ENCODE measurements at places on chromosomes 5 and 9.
A peak's percentile ranks its signal among the peaks of the same experiment; 100 is the strongest.

DNA sequence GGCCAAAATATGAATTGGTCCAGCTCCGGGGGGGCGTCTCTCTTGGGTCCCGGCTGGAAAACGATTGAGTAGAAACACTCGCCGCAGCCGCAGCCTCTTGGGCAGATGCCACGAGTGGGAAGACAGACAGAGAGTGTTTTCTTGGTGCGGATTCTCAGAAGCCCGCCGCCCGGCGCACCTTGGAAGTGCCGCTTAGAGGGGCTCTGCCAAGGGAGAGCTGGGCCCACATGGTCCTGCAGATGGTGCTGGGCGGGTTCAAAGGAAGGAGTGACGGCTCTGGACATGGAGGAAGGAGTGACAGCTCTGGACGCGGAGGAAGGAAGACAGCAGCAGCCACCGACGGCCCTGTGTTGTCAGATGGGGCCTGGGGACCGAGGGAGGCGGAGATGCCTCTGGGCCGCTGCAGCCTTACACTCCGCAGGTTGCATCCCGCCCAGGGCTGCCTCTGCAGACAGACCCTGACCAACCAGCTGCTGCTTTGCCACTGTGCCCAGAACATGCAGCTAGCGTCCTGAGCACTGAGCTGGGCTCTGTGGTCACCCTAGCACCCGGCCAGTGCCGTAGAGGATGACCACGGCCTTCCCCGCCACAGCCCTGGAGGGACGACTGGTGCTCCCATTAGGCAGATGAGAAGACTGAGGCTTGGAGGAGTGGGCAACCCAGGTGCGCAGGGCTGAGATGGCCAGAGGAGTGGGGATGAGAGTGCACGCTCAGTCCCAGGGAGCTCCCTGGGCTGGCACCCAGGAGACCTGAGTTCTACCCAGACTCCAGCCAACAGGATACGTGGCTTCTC, 20.8 kb upstream of the QRFP start:
- DNase-seq: no peak

- DNase-seq: no peak
Observed at GRCh38 chr5:125038477-125038876, 292.0 kb upstream of the ZNF608 start.

DNA sequence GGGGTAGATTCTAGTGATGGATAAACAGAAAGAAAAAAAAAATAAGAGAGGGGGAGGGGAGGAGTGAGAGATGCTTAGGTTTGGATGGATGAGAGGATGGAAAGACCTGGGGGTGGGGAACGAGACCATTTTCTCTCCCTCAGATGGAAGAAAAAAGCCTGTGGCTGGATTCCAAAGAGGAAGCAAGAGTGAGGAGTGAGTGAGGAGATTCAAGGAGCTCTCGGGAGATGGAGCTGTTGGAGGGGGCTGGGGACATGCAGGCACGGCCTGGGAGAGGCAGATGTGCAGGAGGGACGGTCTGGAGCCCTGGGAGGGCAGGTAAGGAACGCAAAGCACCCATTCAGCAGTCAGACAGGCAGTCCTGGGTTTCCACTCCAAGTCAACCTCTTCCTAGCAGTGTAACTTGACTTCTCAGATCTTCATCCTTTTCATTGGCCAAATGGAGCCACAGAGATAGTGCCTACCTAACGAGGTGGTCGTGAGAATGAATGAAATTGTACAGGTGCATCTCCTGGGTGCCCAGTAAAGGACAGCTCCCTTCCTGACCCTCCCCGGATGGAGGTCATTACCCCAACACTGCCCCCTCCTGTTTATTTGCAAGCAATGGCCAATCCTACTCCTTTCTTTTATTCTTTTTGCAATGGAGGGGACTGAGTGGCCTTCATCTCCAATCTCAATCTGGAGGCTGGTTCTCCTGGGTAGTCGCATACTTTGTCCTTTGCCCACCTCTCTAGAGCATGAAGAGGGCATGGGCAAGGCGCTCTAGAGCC, 52.2 kb downstream of the PCDH1 start:
- peak; percentile 60 for DNase-seq

GRCh38 chr5:16057277-16057676, 122.3 kb downstream of the MARCHF11 start:
- DNase-seq: no peak

GRCh38 chr9:114906922-114907571, 23.3 kb downstream of the TNFSF8 start:
- peak; percentile 45 for DNase-seq

GRCh38 chr9:128084746-128085145, 16.7 kb downstream of the SLC25A25 start:
- no peak for DNase-seq

GRCh38 chr5:157766902-157767301, 23.4 kb downstream of the LSM11 start:
- no peak for DNase-seq

- DNase-seq: no peak
Observed at GRCh38 chr5:37412515-37412914, 33.4 kb downstream of the WDR70 start.

- DNase-seq: no peak
Observed at GRCh38 chr9:13860946-13861640, 452.8 kb downstream of the NFIB start.

- DNase-seq: peak; percentile 30
Observed at GRCh38 chr5:134568761-134569695, 43.6 kb downstream of the JADE2 start.

- no peak for DNase-seq
Observed at GRCh38 chr9:21904776-21905175, 89.4 kb downstream of the CDKN2A start.

DNA sequence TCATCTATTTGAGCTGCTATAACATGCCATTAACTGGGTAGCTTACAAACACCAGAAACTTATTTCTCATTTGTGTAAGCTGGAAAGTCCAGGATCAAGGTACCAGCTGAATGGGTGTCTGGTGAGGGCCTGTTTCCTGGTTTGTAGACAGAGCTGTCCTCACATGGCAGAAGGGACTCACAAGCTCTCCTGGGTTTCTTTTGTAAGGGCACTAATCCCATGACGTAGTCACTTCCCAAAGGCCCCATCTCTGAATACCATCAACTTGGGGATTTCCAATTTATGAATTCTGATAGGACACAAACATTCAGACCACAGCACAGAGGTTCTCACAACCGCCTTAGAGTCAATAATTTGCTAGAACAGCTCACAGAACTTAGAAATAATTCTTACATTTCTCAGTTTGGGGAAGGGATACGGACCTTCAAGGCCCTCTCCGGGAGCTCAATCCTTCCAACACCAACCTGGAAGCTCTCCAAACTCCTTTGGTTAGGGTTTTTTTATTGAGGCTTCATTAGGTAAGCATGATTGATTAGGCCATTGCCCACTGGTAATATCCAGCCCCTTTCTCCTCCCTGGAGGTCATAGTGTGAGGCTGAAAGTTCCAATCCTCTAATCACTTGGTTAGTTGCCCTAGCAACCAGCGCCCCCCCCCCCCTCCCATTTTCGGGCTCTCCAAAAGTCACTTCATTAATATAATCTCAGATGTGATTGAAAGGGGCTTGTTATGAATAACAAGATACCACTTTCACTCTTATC, 7.6 kb upstream of the DNAJA1 start:
- DNase-seq: peak; percentile 7

- DNase-seq: no peak
Observed at GRCh38 chr5:43243270-43243669, 51.2 kb downstream of the NIM1K start.

DNA sequence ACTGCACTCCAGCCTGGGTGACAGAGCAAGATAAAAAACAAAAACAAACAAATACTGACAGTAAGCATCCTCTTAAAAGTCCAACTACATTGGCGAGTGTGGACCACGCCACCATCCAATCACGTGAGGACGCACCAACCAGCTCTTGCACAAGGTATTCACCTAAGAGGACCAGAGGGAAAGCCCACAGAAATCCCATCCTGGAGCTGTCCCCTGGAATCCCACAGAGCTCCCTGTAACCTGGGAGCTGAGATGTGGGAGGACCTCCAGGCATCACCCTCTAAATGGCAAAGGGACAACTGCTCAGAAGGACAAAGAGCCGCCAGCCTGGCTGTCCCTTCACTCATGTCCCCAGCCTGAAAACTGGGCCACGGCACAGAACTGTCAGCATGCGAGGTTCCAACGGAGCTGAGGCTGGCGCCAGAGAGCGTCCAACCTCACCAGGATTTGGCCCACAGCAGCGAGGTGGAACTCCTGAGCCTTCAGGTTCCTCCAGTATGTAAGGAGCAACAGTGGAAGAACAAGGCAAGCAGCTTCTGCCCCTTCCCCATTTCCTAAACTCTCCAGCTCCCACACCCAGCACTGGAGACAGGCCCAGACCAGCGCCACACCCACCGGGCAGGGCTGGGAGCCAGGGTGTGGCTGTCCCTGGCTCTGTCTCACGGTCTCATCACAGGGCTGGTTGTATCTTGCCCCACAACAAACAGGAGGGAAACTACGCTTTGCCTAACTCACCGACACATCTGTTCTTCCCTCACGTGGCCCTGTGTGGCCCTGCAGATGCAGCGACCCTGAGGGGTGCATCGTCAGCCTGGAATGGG, 15.2 kb downstream of the IPPK start:
- no peak for DNase-seq

DNA sequence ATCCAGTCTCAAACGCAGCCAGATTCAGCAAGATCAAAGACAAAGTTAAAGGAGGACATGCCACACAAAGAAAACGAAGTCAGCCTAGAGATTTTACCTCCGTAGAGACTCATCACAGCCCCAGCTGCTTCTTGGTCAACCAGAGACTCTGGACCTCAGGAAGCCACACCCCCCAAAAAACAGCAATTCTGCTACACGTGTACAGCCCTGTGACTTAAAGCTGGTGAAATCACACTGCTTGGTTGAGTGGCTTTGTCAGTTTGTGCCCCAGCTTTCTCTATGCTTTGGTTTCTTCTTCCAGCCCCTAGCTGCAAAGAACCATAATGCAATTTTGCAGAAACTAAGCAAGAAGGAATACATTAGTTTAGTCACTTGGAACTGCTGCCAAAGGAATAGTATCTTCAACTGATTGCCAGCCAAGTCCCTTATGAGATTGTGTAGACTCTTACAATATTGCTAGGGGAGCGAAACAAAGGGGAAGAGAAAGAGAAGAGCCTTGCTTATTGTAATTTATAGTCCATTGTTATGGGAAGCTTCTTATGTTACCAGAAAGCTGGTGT, 158.8 kb upstream of the ZNF462 start:
- no peak for DNase-seq

DNA sequence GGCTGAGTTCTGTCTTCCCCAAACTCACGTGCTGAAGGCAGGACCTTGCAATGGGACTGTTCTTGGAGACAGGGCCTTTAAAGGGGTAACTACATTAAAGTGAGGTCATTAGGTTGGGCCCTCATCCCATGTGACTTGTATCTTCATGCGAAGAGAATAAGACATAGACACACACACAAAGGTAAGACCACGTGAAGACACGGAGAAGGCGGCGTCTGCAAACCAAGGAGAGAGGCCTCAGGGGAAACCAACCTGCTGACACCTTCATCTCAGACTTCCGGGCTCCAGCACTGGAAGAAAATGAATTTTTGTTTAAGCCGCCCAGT, 50.7 kb upstream of the KCNMB1 start:
- no peak for DNase-seq

- DNase-seq: peak; percentile 16
Observed at GRCh38 chr5:151037561-151038411, 17.4 kb downstream of the GPX3 start.

DNA sequence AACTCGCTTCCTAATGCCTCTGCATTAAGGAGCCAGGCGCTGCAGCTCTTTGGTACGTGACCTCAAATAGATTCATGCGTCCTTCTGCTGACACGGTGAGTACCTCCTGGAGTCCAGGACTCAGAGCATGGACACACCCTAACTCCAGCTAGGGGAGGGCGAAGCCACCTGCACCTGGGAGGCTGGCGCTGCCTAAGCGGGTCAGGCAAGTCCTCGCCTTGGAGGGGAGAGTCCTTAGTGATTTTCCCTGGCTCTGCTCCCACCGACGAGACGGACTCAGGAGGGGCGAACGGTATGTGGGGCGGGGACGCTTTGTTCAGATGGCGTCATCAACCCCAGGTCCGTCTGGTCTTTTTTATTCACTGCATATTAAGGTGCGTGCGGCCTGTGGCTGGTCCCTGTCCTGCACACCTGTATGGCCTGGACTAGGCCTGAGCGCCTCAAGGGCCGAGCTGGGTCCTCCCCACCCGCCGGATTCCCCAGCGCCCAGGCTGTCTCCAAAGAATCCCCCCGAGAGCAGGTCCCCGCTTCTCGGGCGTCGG, 50.3 kb downstream of the NSUN2 start:
- no peak for DNase-seq

- no peak for DNase-seq
Observed at GRCh38 chr5:67502951-67503350, 306.4 kb upstream of the CD180 start.

- DNase-seq: no peak
Observed at GRCh38 chr5:114296191-114296590, 65.7 kb upstream of the KCNN2 start.

DNA sequence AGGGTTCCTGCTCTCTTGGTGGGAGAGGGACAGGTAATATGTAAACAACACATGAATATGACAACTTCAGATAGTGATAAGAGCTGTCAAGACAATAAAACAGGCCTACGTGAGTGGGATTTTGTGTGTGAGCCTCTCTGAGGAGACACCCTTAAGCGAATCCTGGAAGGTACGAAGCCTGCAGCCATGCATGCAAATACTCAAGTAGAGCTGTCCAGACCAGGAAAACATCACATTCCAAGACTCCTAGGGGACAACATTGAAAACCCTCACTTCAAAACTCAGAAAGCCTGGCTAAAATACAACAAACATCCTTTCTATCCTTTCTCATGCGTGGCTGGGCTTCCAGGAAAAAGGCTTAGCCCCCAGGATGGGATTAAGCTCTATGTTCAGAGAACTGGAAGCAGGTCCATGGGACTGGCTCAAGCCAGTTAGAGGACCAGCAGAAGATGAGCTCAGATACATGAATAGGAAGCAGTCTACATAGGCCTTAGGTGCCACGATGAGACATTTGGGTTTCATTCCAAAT, 124.8 kb upstream of the IQGAP2 start:
- no peak for DNase-seq

GRCh38 chr9:7636838-7637467, 162.6 kb downstream of the DMAC1 start:
- DNase-seq: no peak

DNA sequence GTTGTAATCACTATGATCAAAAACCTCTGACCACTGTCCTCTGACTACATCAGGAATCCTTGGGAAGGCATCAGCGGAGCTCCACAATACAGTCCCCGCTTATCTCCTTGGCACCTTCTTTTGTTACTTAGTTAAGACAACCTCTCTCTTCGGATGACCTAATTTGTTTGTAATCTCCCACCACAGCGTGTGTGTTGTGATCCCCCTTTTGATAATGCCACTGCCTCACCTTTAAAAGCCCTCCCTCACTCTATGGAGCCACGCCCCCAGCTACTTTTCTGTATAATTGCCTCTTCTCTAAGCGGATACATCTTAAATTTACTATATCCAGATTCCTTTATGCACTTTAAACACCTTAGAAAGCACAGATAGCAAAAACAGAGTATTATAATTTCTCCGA, 35.9 kb downstream of the OR2Y1 start:
- no peak for DNase-seq
